Lung (tissue), 17 donors: ENCODE measurements at places on chromosomes 1 and 21.

DNA sequence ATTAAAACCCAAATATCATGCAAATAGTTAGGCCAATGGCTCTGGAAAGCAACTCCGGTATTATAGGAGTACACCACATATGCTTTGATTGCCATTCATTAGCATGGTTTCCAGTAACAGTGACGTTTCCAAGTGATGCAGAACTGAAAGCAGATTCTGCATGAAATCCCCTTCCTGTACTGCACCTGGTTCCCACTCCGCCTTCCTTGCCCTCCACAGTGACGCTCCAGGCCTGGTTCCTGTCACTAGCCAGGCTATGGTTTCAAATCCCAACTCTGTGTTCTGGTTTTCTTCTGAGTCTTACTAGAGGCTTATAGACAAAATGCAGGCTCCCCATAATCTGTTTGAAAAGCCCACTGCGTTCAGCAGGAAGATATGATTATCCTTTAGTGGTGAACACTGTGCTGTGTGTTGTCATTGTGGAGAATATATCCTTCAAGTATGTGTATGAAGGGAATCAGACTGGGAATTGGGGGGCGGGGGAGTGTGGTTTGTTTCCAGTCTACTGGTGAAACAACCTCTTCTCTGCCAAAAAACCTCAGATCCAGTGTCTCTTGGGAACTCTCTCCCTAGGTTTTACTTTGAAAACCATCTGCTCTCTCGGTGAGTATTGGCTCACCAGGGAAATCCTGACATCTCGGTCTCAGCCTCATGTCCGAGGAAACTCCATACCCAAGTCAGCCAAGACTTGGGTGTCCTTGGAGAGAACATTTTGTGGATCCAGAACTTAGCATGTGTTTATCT, 78.7 kb downstream of the TYW3 start:
- no peak overlapping the region for H3K4me3 ChIP-seq
- no peaks in the 10 kb centered on the region for H3K27me3 ChIP-seq
- no peak overlapping the region for H3K27ac ChIP-seq
- H3K4me1 ChIP-seq, result no peaks in the 10 kb centered on the region
- no peak for DNase-seq

DNA sequence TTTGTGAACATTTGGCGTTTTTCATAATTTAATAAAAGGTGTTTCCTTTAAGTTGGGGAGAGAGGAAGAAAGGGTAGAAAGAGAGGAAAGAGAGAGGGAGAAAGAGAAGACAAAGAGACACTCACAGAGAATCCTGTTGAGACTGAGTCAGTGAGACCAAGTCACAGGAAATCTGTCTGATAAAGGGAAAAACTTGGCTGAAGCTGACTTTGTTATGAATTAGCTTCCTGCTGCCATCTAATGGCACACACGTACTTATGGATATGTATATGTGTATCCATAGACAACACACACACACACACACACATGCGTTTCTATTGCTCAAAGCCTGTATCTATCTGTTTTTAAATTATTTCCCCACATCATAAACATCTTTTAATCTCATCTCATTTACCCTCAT, 42.5 kb upstream of the DISC1 start:
- no peaks in the 10 kb centered on the region for H3K27me3 ChIP-seq
- peak; percentile 32 for DNase-seq
- no peaks in the 10 kb centered on the region for H3K4me1 ChIP-seq
- H3K27ac ChIP-seq, result no peak overlapping the region
- H3K4me3 ChIP-seq, result no peak overlapping the region

- H3K36me3 ChIP-seq, result peaks cover 26% of the 10 kb centered on the region
- no peak overlapping the region for H3K4me3 ChIP-seq
- no peaks in the 10 kb centered on the region for H3K27me3 ChIP-seq
- peaks cover 2% of the 10 kb centered on the region for H3K4me1 ChIP-seq
Measured at GRCh38 chr1:179095377-179095776, 13.5 kb downstream of the TOR3A start.

DNA sequence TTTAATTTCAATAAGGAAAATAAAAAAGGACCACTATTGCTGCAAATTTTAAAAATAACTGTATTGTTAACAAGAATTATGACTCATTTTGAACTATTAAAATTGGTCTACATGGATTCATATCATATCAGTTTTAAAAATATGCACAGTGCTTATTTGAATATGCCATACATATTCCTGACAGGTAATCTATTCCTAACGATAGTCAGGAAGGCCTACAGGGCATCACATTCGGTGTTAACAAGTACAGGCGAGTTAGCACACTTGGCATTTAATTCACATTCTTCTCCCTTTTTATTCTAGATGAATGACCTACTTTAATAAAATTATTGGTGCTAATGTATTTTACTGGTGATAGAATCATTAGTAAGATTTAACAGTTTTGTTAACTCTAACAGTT, 174.6 kb downstream of the USH2A start:
- no peaks in the 10 kb centered on the region for H3K36me3 ChIP-seq
- H3K27me3 ChIP-seq, result no peaks in the 10 kb centered on the region
- no peak for DNase-seq
- no peaks in the 10 kb centered on the region for H3K4me1 ChIP-seq

DNA sequence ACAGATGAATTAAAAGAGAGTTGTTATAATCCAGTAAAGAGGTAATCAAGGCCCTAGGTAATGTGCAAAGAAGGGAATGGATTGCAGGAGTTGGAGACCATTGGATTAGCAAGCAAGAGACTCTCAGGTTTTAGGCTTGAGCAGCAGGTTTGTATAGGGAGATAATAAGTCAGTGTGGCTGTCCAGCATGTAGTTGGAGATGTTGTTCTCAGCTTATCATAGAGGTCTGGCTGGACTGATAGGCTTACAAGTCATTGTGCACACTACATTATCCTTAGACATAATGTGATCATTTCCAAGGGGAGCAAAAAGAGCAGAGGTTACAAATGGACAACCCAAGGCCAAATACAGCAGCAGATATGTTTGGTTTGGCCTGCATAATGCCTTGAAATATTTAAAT, 45.9 kb upstream of the SAMD13 start:
- H3K36me3 ChIP-seq, result no peaks in the 10 kb centered on the region
- H3K4me3 ChIP-seq, result no peak overlapping the region
- no peak for DNase-seq
- H3K4me1 ChIP-seq, result no peaks in the 10 kb centered on the region

DNA sequence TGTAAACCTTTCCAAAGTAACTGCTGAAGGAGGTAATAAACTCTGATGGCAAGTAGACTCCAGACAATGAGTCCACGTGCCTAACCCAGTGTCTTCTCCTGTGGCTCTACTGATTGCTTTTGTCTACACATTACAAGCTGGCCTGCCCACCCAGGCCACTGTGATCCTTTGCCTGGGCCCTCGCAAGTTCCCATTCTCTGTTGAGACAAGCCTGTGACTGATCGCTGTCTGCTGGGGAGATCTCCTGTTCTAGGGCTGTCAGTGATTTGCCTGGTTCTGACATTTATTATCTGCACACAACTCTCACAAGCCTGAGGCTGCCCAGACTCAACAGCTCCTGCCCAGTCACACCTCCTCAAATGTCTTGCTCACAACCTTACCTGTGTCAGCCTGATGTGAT, 81.4 kb downstream of the CYYR1 start:
- H3K27me3 ChIP-seq, result no peaks in the 10 kb centered on the region
- DNase-seq, result no peak
- H3K4me1 ChIP-seq, result no peaks in the 10 kb centered on the region
- no peaks in the 10 kb centered on the region for H3K36me3 ChIP-seq

- H3K4me3 ChIP-seq, result no peak overlapping the region
- H3K27ac ChIP-seq, result no peak overlapping the region
- H3K4me1 ChIP-seq, result no peaks in the 10 kb centered on the region
- H3K36me3 ChIP-seq, result no peaks in the 10 kb centered on the region
- H3K27me3 ChIP-seq, result no peaks in the 10 kb centered on the region
- no peak for DNase-seq
Measured at GRCh38 chr1:168504064-168504837, 39.5 kb downstream of the XCL2 start.

DNA sequence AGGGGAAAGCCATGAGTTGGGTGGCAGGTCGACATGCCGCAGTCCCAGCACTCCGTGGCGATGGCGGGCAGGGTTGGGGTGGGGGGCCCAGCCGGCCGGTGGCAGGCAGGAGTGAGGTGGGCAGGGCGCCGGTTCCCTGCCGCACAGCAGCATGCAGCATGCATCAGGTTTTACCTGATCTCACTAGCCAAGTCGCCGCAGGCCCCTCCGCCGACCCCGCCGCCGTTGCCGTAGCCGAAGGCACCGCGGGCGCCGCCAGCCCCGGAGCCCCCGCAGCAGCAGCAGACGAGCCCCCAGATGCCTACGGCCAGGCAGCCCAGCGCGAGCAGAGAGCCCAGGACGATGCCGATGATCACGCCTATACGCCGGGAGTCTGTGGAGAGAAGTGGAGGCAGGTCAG, 6.7 kb downstream of the VSIG8 start:
- DNase-seq, result no peak
- no peak overlapping the region for H3K27ac ChIP-seq
- peaks cover 5% of the 10 kb centered on the region for H3K4me1 ChIP-seq
- H3K36me3 ChIP-seq, result no peaks in the 10 kb centered on the region

- no peak overlapping the region for H3K4me3 ChIP-seq
- no peak overlapping the region for H3K27ac ChIP-seq
- no peaks in the 10 kb centered on the region for H3K36me3 ChIP-seq
- H3K4me1 ChIP-seq, result peaks cover 9% of the 10 kb centered on the region
- no peak for DNase-seq
Measured at GRCh38 chr21:42733037-42733627, 79.7 kb downstream of the PDE9A start.

DNA sequence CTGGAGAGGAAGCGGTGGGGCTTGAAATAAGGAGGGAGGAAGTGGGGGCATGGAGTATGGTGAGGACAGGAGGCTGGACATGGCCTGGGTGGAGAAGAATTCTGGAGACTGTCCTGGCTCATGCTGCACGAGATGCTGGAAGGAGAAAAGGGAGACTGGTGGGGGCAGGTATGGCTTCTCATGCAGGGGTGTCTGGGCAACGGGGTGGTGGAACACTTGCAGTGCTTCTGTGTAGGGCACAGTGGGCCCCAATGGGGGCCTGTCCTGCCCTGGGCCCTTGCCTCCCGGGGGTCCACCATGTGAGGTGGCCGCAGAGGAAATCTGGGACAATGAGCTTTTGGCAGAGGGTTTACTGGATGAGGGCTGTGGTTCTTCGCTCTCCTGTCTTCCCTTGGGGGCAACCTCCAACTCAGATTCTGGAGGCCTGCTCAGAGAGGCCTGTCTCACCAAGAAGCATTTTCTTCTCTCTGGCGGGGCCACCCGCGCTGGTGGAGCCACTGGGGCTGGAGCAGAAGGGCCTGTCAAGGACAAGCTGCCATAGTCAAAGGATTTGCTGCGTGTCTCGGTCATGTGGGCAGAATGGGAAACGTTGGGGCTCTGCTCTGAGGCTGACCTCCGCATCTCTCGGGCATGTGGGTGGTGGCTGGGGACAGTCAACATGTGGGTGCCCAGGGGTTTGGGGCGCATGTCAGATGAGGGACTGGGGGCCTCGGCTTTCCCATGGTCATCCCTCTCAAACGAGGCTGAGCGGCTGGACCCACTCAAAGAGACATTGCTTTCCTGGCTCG, 96.9 kb upstream of the EDN2 start:
- DNase-seq, result no peak
- H3K27me3 ChIP-seq, result no peaks in the 10 kb centered on the region
- no peak overlapping the region for H3K4me3 ChIP-seq
- H3K4me1 ChIP-seq, result peaks cover 2% of the 10 kb centered on the region
- peaks cover 9% of the 10 kb centered on the region for H3K36me3 ChIP-seq

GRCh38 chr1:47175227-47175934, 14.5 kb downstream of the PDZK1IP1 start:
- no peak overlapping the region for H3K27ac ChIP-seq
- no peaks in the 10 kb centered on the region for H3K27me3 ChIP-seq

- H3K36me3 ChIP-seq, result no peaks in the 10 kb centered on the region
- no peaks in the 10 kb centered on the region for H3K27me3 ChIP-seq
- H3K4me1 ChIP-seq, result peaks cover 34% of the 10 kb centered on the region
- H3K4me3 ChIP-seq, result peak overlapping the region; percentile 25
- peak overlapping the region; percentile 70 for H3K27ac ChIP-seq
Measured at GRCh38 chr1:154956544-154956941, 644 bp upstream of the PBXIP1 start.

- no peaks in the 10 kb centered on the region for H3K4me1 ChIP-seq
- DNase-seq, result no peak
- H3K36me3 ChIP-seq, result no peaks in the 10 kb centered on the region
- H3K4me3 ChIP-seq, result no peak overlapping the region
Measured at GRCh38 chr21:36481639-36482038, 1.7 kb upstream of the CLDN14 start.

DNA sequence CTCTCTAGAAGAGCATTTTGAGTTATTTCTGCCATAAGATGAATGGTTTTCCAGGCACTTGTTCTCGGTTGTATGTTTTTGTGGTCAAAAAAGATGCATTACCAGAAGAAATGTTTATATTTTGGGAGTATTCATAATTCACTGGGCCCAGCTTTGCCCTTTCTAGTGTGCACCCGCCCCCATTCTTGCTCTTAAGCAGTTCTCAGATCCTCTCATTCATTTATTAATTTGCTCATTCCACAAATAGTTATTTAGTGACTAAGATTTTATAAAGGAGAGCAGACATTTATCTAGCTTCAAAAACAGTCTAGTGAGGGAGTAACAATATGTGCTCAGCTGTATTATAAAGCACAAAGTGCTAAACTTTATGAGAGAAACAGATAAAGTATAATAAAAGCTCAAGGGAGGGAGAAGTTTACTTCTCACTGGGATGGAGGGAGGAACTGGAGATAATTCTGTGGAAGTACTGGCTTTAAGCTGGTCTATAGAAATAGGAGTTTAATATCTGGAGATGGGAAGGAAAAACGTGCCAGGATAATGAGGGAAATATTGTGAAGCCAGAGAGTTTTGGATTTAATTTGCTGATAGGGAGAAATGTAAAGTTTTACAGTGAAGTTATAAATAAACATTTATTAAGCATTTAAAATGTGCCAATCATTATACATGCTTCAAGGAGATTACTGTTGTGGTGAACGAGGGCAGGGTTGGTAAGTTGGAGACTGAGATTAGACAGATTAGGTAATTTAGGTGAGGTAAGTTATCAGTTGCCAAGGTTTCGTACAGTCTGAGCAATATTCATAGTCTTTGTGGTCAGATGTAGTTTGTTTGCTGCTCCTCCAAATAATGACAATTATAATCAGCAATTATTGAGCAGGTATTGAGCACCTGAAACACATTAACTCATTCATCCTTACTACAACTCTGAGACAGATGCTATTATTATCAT, 9.1 kb upstream of the MACF1 start:
- H3K27me3 ChIP-seq, result no peaks in the 10 kb centered on the region
- no peaks in the 10 kb centered on the region for H3K36me3 ChIP-seq
- no peak for DNase-seq
- no peak overlapping the region for H3K27ac ChIP-seq

GRCh38 chr1:36822648-36823047, 211.7 kb downstream of the GRIK3 start:
- no peak for DNase-seq
- no peak overlapping the region for H3K4me3 ChIP-seq
- H3K27ac ChIP-seq, result no peak overlapping the region
- H3K4me1 ChIP-seq, result no peaks in the 10 kb centered on the region

- H3K36me3 ChIP-seq, result no peaks in the 10 kb centered on the region
- H3K4me3 ChIP-seq, result no peak overlapping the region
- H3K27me3 ChIP-seq, result no peaks in the 10 kb centered on the region
- H3K27ac ChIP-seq, result no peak overlapping the region
Measured at GRCh38 chr1:101567582-101568189, 330.9 kb downstream of the S1PR1 start.
